Motor neuron (in vitro differentiated cells): ENCODE measurements at places on chromosomes 16 and 17.

DNA sequence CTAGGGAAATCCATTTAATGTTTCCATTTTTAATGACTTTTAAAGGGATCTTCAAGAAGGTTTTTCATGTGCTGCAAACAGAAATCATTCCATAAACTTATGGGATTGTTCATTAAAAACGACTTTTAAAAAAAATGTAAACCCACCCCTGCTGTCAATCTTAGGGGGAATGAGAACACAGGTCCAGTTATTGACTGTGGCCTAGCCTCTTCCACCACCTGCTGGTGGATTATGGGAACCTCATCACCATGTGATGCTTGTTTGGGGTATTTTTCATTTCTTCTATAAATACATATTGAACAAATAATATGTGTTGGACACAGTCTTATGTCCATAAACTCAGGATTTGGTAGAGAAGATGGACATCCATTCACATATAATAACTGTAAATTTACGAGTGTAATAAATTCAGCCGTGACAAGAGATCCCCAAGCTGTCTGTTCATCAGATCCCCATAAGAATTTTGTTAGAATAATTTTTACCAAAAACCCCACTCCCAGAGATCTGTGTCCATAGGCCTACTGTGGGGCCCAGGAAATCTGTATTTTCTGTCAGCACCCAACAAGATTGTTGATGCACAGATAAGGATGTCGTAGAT lies 42.0 kb upstream of the TMC5 start:
- peak; percentile 67 for ATAC-seq

DNA sequence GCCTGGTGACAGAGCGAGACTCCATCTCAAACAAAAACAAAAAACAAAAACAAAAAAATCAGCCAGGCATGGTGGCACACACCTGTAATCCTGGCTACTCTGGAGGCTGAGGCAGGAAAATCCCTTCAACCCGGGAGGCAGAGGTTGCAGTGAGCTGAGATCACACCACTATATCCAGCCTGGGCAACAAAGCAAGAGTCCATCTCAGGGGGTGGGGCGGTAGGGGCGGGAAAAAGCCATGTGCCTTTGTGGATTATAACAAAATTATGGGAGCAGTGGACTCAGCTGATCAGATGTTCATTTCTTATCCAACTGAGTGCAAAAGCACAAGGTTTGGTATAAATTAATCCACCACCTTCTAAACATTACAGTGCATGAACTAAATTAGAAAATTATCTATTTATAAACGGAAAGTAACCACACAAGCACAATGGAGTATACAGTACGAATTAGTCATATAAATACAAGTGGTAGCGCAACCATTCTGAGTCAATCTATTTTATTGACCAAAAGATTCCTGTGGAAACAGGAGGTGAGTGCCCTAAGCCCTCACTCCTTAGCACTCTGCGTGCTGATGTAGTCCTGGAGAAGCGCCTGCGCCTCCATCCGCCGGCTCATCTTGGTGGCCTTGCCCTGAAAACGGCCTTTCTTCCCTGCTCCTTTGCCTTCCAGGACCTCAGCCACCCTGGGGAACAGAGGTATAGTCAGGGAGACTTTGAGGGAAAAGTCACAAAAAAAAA lies 14.0 kb downstream of the AARSD1 start:
- no peak for ATAC-seq

- peak; percentile 88 for ATAC-seq
Measured at GRCh38 chr16:11084484-11084875, 140.1 kb downstream of the CLEC16A start.

GRCh38 chr17:22411185-22411784 lies 719.0 kb downstream of the KCNJ18 start:
- no peak for ATAC-seq

- no peak for ATAC-seq
Measured at GRCh38 chr16:23240994-23241393, 58.4 kb downstream of the SCNN1G start.
